Cardiac fibroblast (primary cell): ENCODE measurements at places on chromosomes 3 and 15.

DNA sequence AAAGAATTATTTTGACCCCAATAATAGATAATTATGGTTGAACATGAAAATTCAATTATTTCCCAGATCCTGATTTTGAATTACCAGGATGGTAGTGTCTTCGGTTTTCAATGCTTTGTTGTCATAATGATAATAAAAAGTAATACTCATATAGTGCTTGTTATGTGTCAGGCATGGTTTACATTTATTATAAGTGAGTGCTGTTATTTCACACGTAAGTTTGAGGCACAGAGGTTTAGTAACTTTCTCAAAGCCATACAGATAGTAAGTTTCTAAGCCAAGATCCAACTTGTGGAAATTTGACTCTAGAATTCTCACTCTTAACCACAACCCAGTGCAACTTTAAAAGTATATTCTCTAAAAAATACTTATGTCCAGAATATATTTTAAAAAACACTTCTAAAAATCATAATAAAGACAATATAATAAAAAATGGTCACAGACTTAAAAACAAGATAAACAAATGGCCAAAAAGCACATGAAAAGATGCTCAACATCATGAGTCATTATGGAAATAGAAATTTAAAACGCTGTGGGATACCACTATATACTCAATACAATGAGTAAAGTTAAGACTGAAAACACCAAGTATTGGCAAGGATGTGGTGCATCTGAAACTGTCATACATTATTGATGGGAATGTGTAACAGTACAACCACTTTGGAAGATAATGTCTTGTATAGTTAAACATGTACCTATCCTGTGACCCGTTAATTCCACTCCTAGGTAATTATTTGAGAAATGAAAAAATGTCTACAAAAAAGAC, 45.2 kb downstream of the SPRED1 start:
- DNase-seq: peak; percentile 55

DNA sequence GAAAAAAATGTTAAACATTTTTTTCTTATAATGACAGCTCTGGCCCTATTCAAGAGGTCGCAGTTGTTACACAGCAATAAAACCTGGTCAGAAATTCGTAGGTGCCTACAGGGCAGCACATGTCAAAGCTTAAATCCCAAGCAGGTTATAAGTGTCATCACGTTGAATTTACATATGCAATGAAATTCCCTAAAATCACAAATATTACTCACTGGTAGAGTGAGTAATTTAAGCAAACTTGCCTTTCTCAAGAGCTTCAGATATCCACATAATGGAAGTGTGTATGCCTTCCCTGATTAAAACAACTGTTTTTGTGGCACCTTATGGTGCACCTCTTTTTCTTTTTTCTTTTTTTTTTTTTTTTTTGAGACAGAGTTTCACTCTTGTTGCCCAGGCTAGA, 90.7 kb upstream of the FNDC3B start:
- DNase-seq: no peak

GRCh38 chr3:117526470-117527079, 817.0 kb downstream of the TUSC7 start:
- peak; percentile 61 for DNase-seq

DNA sequence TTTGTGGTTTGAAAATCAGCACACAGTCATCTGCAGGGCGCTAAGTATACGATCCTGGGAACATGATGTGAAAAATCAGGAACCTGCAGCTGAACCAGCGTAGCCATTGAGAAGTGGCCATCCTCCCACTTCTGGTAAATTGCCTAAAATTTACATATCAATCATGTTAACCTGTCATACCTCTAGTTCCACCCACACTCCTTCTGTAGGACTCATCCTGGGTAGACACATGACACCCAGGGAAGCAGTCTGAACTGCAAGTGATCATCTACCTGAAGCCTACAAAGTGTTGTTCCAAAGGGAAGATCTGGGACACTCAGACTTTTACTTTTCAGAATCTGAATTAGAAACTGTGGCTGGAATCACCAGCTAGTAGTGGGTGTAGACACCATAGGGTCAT, 5.5 kb upstream of the PSMD6 start:
- no peak for DNase-seq

- DNase-seq: no peak
These were observed 3.6 kb downstream of the PLIN1 start for GRCh38 chr15:89675606-89676005.
